Neuronal stem cell (in vitro differentiated cells): ENCODE measurements at places on chromosomes 5 and 9.

- H3K27ac ChIP-seq = no peak overlapping the region
- H3K27me3 ChIP-seq = peaks cover 84% of the 10 kb centered on the region
- H3K36me3 ChIP-seq = no peaks in the 10 kb centered on the region
- peaks cover 20% of the 10 kb centered on the region for H3K4me1 ChIP-seq
These were observed 200 bp downstream of the NPR3 start for GRCh38 chr5:32711362-32711680.

DNA sequence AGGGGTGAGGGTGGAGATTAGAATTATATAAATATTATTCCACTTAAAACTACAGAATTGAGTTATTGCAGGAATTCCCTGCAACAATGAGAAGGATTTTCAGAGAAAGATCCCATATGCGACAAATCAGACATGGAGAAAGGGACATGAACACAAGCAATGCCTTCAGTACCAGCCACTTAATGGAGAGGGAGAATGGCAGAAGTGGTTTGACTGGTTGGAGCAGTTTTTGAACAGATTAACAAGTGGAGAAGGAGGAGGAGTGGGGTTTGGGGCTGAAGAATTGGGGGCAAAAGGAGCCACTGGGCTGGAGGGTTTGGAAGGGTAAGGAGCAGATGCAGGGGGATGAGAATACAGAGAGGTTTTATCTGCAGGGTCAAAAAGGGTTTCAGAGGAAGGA, 620.9 kb upstream of the PTPRD start:
- H3K4me1 ChIP-seq = no peaks in the 10 kb centered on the region
- DNase-seq = no peak
- H3K4me3 ChIP-seq = no peak overlapping the region
- H3K36me3 ChIP-seq = no peaks in the 10 kb centered on the region
- no peaks in the 10 kb centered on the region for H3K27me3 ChIP-seq

GRCh38 chr5:133052317-133053175, 733 bp downstream of the HSPA4 start:
- DNase-seq = no peak
- peaks cover 22% of the 10 kb centered on the region for H3K36me3 ChIP-seq
- H3K27me3 ChIP-seq = no peaks in the 10 kb centered on the region
- no peaks in the 10 kb centered on the region for H3K4me1 ChIP-seq
- peak overlapping the region; percentile 96 for H3K4me3 ChIP-seq

DNA sequence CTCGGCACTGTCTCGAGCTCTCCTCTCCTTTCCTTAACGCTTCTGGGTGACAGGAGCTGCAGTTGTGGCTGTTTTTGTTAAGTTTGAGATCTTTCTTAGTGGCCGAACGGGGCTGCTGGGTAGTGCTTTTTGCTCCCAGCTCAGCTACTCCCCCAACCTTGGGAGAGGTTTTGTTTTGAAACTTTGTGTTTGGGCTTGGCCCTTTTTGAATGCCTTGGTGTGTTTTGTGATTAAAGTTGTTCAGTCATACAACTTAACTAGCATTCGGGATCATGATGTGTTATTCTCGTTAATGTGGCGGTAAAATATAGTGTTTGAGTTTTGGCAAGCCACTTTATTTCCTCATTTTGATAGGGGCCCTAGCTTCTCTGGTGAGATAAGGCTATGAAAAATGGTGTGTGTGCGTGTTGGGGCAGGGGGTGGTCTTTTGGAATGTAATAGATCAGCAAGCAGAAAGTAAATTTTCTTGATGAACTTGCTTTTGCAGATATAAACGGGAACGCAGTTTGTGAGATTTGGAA, 1.1 kb downstream of the KDM3B start:
- H3K27me3 ChIP-seq = no peaks in the 10 kb centered on the region
- H3K36me3 ChIP-seq = peaks cover 15% of the 10 kb centered on the region
- H3K4me1 ChIP-seq = peaks cover 5% of the 10 kb centered on the region
- H3K4me3 ChIP-seq = peak overlapping the region; percentile 88
- DNase-seq = no peak

GRCh38 chr9:132167192-132167591, 5.3 kb downstream of the NTNG2 start:
- peaks cover 77% of the 10 kb centered on the region for H3K27me3 ChIP-seq
- no peaks in the 10 kb centered on the region for H3K36me3 ChIP-seq
- peaks cover 6% of the 10 kb centered on the region for H3K4me1 ChIP-seq
- H3K4me3 ChIP-seq = no peak overlapping the region
- no peak for DNase-seq

DNA sequence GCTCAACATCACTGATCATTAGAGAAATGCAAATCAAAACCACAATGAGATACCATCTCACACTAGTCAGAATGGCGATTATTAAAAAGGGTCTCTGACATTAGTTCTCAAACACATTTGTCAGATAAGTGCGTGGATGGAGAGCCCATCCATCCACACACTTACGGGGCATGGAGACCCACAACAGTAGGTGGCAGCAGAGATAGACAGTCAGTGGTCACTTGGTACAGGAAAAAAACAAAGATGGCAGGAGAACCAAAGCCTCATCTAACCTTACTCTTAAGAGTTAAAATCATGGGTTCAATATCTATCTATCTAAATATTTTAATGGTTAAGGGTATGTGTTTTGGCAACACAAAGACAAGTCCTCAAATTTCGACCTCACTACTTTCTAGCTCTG, 1378.7 kb upstream of the C9orf72 start:
- no peaks in the 10 kb centered on the region for H3K4me1 ChIP-seq
- no peak overlapping the region for H3K4me3 ChIP-seq
- no peak for DNase-seq
- H3K27me3 ChIP-seq = no peaks in the 10 kb centered on the region

DNA sequence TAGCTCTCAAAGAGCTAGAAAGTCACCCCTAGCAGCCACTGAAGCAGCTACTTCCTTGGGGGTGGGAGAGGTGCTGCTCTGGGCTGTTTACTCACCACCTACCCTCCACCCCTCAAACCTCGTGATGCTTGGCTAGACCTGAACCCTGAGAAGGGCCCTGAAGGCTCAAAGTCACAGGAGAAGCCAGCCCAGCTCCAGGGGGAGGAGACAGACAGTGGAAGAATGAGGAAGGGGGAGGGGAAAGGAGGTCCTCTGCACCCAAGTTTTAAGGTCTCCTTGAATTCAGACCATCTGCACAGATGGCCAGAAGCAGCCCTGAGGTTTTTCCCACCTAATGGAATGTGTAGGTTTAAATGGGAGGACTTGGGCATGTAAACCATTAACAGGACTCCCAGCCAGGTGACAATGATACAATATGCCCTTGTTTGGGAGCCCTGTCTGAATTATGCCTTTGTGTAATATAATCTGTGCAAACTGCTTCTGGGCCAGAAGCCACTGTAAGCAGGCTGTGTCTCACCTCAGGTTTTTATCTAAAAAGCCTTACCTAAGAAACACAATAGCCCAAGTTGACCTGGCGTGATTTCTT, 180.5 kb downstream of the PIK3R1 start:
- DNase-seq = no peak
- H3K4me3 ChIP-seq = no peak overlapping the region
- no peaks in the 10 kb centered on the region for H3K36me3 ChIP-seq
- no peak overlapping the region for H3K27ac ChIP-seq

DNA sequence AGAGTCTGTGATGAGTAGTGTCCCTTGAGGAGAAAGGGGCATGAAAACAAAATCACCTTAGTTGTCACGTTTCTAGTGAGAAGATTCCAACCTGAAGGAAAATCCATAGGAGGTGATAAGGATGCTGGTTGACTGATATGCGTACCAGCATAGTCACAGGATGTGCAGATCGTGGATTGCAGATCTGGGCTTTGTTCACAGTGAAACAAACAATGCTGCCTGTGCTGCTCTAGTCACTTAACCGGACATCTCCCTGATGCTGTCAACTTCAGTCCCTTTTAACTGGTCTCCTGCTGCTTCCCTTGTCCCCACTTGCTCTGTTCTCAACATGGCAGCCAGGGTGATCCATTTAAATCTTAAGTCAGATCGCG, 89.7 kb downstream of the IQGAP2 start:
- no peaks in the 10 kb centered on the region for H3K36me3 ChIP-seq
- H3K27ac ChIP-seq = no peak overlapping the region
- H3K4me1 ChIP-seq = peaks cover 17% of the 10 kb centered on the region
- no peak for DNase-seq
- no peak overlapping the region for H3K4me3 ChIP-seq

GRCh38 chr5:31153521-31153920, 40.0 kb upstream of the CDH6 start:
- H3K4me3 ChIP-seq = no peak overlapping the region
- H3K36me3 ChIP-seq = no peaks in the 10 kb centered on the region
- peaks cover 10% of the 10 kb centered on the region for H3K4me1 ChIP-seq
- no peak overlapping the region for H3K27ac ChIP-seq

GRCh38 chr5:1961952-1962595, 79.3 kb upstream of the IRX4 start:
- H3K27me3 ChIP-seq = no peaks in the 10 kb centered on the region
- H3K27ac ChIP-seq = no peak overlapping the region
- DNase-seq = no peak
- H3K4me1 ChIP-seq = peaks cover 10% of the 10 kb centered on the region

- no peaks in the 10 kb centered on the region for H3K4me1 ChIP-seq
- H3K4me3 ChIP-seq = no peak overlapping the region
- DNase-seq = no peak
- H3K27ac ChIP-seq = no peak overlapping the region
These were observed 30.2 kb downstream of the FOXI1 start for GRCh38 chr5:170135796-170136490.

DNA sequence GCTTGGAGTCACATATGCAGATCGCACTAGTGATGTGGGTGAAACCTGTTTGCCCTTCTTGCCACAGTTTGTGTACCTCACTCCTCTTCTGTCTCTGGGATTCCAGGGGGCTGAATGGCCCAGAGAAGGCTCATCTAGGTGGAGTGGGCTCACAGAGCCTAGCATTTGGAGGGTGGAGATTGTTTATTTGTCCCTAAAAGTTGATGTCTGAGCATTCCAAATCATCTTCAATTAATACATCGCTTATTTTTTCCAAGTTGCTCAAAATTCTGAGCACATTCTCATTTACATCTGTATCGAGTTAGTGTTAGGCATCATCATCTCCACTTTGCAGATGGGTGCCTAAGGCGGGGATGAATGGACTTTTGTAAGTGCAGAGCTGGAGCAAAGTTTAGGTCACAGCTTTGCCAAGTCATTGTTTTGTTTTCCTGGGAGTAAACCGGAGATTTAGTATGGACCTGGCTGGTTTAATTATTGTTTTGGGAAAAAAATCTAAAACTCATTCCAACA, 2.0 kb downstream of the ABL1 start:
- peak overlapping the region; percentile 3 for H3K4me3 ChIP-seq
- H3K27ac ChIP-seq = no peak overlapping the region
- no peaks in the 10 kb centered on the region for H3K27me3 ChIP-seq
- DNase-seq = no peak
- peaks cover 6% of the 10 kb centered on the region for H3K36me3 ChIP-seq

DNA sequence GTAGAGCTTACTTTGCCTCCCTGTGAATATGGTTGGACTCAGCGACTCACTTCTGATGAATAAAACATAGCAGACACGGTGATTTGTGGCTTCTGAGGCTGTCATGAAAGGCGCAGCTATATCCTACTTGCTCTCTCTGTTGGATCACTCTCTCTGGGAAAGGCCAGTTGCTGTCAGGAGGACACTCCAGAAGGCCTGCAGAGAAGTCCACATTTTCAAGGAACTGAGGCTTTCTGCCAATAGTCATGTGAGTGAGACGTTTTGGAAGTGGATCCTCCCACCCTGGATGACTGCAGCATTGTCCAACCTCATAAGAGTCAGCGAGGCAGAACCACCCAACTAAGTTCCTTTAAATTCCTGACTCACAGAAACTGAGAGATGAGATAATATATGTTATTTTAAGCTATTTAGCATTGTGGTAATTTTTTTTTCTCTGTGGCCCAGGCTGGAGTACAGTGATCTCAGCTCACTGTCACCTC, 156.0 kb upstream of the MAST4 start:
- no peak for DNase-seq
- H3K27me3 ChIP-seq = no peaks in the 10 kb centered on the region
- H3K36me3 ChIP-seq = no peaks in the 10 kb centered on the region
- no peaks in the 10 kb centered on the region for H3K4me1 ChIP-seq

GRCh38 chr5:54165687-54166086, 144.7 kb downstream of the ARL15 start:
- no peak overlapping the region for H3K27ac ChIP-seq
- no peak for DNase-seq
- H3K4me1 ChIP-seq = no peaks in the 10 kb centered on the region
- H3K36me3 ChIP-seq = no peaks in the 10 kb centered on the region

DNA sequence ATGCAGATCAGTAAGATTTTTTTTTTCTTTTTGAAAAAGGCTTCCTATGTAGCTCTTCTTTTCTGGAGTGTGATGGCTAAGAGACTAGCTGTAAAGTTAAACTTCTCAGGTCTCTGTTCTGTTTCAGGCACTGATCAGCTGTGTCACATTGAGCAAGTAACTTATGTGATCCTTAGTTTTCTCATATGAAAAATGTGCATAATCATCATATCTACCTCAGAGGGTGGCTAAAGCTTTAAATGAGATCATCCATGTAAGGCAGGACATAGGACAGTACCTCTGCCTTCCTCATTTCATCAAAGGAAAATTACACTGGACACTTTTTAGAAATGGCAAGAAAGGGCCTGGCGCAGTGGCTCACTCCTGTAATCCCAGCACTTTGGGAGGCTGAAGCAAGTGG, 235.9 kb upstream of the TYRP1 start:
- no peak overlapping the region for H3K4me3 ChIP-seq
- no peaks in the 10 kb centered on the region for H3K27me3 ChIP-seq
- no peak for DNase-seq

- no peak for DNase-seq
- no peak overlapping the region for H3K4me3 ChIP-seq
- no peaks in the 10 kb centered on the region for H3K36me3 ChIP-seq
- H3K4me1 ChIP-seq = no peaks in the 10 kb centered on the region
- no peak overlapping the region for H3K27ac ChIP-seq
These were observed 4.6 kb downstream of the TEX48 start for GRCh38 chr9:114677418-114677817.

DNA sequence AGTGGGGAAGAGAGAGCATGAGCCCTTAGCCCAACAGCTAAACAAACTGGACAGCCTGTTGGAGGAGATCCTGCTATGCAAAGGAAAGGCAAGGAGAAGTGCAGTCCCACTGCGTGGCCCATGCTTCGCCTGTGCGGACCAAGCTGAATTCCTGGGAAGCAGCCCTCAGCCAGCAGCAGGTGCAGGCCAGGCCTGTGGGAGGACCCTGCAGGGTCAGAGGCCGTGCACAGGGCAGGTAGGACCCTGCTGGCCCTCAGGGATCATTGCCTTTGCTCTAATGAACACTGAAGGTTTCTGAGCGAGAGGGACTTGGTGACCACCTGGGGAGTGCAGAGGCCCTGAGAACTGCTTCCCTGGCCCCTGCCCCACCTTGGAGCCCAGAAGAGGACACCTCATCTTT, 6.0 kb upstream of the SLC6A19 start:
- H3K4me3 ChIP-seq = peak overlapping the region; percentile 40
- H3K4me1 ChIP-seq = peaks cover 8% of the 10 kb centered on the region
- no peak overlapping the region for H3K27ac ChIP-seq
- DNase-seq = no peak
- H3K27me3 ChIP-seq = peaks cover 6% of the 10 kb centered on the region

DNA sequence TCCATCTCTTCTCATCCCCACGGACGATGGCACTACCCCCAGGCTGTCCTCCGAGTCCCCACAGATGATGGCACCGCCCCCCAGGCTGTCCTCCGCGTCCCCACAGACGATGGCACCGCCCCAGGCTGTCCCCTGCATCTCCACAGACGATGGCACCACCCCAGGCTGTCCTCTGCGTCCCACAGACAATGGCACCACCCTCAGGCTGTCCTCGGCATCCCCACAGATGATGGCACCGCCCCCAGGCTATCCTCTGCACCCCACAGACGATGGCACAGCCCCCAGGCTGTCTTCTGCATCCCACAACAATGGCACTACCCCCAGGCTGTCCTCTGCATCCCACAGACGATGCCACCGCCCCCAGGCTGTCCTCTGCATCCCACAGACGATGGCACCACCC, 57.4 kb upstream of the PTCH1 start:
- no peaks in the 10 kb centered on the region for H3K4me1 ChIP-seq
- no peaks in the 10 kb centered on the region for H3K27me3 ChIP-seq
- H3K4me3 ChIP-seq = no peak overlapping the region
- H3K27ac ChIP-seq = no peak overlapping the region
- no peak for DNase-seq
- no peaks in the 10 kb centered on the region for H3K36me3 ChIP-seq
